ENCODE measurements at places on chromosomes 7 and 10.

DNA sequence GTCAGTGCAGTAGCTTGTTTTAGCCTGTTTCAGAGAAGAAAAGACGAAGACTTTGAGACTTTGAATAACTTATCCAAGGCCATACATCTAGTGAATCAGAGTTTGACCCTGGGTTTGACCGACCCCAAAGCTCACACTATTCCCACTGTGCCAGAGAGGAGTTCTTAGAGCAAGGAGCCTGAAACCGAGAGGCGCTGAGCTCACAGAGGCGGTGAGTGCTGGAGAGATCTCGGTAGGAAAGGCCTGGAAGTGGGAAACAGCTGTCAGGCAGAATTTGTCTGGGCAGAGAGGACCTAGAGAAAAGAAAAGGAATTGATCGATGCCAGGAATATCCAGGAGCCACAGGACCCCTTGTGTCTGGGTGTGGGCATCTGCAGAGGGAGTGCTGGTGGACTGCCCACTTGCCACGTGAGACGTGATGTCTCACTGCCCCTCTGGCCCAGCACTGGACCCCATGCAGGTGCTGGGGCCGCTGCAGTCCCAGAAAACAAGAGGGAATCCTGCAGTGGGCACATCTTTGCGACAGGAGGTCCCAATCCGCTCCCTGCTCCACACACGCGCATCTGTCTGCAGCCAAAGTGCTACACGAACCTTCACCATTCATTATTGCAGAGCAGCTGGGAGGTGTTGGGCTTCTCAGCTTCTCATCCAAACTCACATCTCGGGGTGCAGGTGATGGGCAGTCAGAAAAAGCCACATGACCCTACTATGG, 6.2 kb downstream of the CALML3 start:
- no peak for DNase-seq

DNA sequence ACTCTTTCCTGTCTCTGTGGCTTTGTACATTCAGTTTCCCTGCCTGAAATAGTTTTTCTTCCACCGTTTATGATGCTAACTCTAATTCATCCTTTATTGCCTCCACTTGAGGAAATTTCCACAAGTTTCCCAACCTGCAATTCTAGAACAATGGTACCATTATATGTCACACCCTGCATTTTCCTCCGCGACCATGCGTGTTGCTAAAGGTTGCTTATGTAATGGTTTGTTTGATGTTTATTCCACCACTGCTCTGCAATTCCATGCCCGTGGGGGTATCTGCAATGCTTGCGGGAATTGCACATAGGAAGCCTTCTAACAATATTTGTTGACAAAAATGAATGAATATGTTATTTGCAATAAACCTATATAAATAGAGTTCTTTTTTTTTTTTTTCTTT, 69.5 kb upstream of the ST8SIA6 start:
- no peak for DNase-seq

DNA sequence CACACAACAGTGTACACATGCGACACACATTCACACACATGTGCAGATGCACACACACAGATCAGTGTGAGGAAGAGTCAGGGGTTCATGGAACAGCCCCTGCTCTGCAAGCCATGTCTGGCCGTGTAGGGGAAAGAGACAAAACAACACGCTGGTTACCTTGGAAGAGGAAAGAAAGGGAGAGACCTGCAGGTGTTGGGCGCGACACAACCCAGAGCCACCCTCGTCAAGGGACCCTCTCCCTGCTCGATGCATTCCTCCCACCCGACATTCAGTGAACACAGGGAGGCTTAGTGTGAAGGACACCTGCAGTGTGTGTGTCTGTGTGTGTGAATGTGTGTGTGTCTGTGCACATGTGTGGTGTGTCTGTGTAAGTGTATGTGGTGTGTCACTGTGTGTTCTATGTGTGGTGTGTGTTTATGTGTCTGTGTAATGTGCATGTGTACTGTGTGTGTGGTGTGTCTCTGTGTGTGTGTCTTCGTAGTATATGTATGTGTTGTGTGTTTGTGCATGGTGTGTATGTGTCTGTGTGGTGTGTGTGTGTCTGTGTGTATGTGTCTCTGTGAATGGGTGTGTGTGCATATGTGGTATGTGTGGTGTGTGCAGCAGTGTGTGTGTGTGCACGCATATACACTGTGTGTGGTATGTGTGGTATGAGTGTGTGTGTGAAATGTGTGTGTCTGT, 69.5 kb upstream of the PITRM1 start:
- DNase-seq = no peak

DNA sequence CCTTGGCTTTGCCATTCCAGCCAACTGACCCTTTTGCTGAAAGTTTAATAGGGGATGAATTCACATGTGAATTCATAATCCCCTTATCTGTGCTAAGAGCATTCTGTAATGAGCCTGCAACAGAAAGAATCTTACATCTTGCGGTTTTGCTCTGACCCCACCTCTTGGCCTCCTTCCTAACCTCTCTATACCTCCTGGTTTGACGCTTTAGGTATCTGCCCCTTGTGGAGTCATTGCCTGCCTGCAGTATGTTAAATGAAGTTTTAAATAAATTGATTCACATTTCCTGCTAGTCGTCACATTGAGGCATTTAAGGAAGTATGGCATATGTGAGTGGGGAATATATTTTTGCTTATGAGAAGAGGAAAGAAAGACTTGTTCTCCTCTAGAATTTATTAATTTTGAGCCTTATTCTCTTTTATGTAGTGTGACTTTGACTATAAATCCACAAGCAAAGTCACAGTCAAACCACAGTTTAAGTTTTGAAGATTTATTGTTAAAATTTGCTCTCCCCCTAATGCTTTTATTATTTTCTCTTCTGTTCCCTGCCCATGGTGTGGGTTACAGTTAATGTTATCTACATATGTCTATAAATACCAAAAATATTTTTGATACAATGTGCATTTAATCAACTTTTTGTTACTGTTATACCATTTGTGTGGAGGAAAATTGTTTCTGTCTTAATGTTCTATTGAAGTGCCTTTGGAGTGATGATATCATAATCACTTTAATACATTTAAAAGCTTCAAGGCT, 60.9 kb downstream of the LRMDA start:
- no peak for DNase-seq

DNA sequence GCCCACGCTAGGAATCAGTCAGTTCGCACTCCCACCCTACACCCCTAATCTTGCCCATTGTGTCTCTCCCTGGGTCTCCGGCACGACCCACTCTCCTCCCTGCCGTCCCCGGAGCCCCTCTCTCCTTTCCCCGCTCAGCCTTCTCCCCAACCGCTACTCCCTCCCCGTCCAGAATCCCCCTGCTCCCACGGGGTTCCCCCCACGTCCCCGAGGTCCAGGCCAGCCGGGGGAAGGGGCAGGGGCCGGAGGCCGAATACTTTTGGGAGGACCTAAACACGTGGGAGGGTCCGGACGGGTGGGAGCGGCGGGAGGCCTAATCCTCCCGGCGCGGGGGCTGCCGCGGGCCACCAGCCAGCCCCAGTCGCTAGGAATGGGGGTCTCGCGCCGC, 560 bp downstream of the RARRES2 start:
- DNase-seq = no peak

GRCh38 chr10:133262696-133263095, 14.0 kb downstream of the ADAM8 start:
- DNase-seq = no peak

- DNase-seq = no peak
Measured at GRCh38 chr7:142379201-142379885, 121.5 kb upstream of the PRSS58 start.

DNA sequence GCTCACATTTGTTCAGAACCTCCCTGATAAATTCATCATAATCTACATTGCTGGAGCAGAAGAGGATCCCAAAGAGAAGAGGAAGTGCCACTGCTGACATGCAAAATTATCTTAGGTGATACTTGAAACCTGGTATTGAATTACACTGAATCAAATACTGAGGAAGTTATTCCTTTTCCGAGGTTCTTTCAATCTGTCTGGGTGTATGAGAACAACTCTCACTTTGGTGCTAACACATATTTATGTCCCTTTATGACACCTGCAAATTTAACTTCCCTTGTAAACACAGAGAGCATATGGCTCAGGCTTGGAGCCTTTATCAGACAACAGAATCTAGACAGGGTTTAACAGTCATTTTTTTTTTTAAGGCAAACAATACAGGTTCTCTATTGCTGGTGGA, 131.4 kb downstream of the SRPK2 start:
- no peak for DNase-seq

DNA sequence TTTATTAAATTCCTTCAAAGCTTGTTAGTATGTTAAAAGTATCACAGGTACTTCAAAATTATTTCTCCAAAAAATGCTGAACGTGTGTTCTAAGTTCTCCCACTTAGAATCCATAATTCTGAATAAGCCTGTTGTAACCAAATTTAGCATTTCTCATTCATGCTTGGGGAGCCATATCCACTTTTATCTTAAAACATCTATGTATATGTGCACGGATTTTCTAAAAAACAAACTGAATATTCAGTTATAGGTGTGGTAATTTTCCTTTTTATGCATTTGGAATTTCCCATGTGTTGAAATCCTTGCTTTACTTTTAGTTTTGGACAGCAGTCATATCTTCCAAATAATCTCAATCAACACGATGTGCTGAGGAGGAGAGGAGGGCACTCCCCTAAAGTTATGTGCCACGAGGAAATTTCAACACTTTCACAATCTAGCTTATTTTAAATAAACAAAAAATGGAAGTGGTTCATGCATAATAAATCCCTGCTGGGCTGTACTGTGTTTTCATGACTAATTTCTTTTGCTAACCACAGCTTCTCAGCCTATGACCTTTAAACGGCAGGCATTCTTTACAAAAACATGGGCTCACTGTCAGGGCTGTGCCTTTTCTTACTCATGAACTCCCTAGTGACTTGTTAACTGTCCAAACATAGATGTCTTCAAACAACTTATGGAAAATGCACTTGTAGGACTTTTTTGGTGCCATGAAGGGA, 380.3 kb upstream of the SEMA3C start:
- DNase-seq = no peak

DNA sequence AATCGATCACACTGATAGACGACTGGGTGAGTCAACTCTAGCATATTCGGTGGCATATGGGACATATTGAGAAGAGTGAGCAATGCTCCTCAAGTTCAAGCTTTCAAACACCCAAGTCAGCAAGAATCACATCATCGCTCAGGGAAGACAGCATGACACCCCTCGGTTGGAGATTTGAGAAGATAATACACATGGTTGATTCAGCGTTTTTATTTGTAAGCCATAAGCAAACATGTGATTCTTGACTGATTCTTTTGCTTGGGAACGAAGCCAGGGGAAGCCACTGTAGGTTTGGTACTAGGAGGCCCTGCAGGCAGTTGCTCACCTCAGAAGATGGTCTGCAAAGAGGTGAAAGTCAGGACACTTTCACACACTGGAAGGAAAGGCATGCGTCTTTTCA, 12.6 kb downstream of the UCMA start:
- no peak for DNase-seq

GRCh38 chr10:132329565-132330485, 2.2 kb upstream of the LRRC27 start:
- no peak for DNase-seq

- DNase-seq = no peak
Measured at GRCh38 chr7:34523226-34523918, 134.6 kb upstream of the NPSR1 start.

GRCh38 chr7:96330193-96330592, 8.3 kb upstream of the SLC25A13 start:
- no peak for DNase-seq

GRCh38 chr7:117774943-117775342, 98.3 kb downstream of the CTTNBP2 start:
- DNase-seq = no peak

- no peak for DNase-seq
Measured at GRCh38 chr10:48574817-48575380, 30.0 kb downstream of the ARHGAP22 start.

GRCh38 chr7:120645966-120646365, 212.0 kb downstream of the TSPAN12 start:
- no peak for DNase-seq

- no peak for DNase-seq
Measured at GRCh38 chr10:23293145-23293724, 51.4 kb downstream of the C10orf67 start.

GRCh38 chr7:101093906-101094305, 8.6 kb downstream of the TRIM56 start:
- no peak for DNase-seq

GRCh38 chr7:46355331-46355730, 434.3 kb upstream of the IGFBP3 start:
- no peak for DNase-seq

DNA sequence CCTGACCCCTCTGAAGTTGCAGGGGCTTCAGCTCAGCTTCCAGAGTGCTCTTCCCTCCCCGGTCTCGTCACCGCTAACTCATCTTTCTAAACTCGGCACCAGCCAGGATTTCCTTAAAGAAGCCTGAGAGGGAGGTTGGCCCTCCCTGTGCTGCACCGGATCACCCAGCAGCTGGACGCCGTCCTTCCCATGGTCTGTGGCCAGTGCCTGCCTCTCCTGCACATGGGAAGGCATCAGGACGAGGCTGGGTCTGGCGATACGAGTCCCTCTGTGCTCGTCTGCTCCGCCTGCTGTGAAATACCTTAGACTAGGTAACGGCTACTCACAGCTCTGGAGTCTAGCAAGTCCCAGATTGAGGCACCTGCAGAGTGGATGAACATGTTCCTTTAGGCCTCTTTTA, 179.1 kb downstream of the ZMYND11 start:
- DNase-seq = no peak

GRCh38 chr7:44580945-44581878, 819 bp downstream of the TMED4 start:
- peak; percentile 19 for DNase-seq

- no peak for DNase-seq
Measured at GRCh38 chr10:3777981-3778691, 6.9 kb downstream of the KLF6 start.

DNA sequence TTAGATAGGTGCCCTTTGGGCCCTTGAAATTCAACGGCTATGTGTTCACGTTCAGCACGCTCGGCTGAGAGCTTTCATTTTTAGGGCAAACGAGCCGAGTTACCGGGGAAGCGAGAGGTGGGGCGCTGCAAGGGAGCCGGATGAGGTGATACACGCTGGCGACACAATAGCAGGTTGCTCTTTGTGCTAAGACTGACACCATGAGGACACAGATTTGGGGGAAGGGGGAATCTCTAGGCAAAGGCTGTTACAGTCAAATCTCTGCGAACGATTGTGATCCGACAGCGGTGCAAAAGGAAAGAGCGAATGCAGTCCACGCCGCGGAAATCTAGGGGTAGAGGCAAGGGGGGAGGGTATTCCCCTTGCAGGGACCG, 667 bp downstream of the KLLN start:
- no peak for DNase-seq

Measured in effector CD4-positive, alpha-beta T cell (primary cell).